Stimulated activated CD4-positive, alpha-beta T cell treated with anti-CD3 and anti-CD28 coated beads, Interleukin-15, amount 100 ng/mL, for 1 hour (primary cell): ENCODE measurements at places on chromosomes 12 and 14.
A peak's percentile ranks its signal among the peaks of the same experiment; 100 is the strongest.

DNA sequence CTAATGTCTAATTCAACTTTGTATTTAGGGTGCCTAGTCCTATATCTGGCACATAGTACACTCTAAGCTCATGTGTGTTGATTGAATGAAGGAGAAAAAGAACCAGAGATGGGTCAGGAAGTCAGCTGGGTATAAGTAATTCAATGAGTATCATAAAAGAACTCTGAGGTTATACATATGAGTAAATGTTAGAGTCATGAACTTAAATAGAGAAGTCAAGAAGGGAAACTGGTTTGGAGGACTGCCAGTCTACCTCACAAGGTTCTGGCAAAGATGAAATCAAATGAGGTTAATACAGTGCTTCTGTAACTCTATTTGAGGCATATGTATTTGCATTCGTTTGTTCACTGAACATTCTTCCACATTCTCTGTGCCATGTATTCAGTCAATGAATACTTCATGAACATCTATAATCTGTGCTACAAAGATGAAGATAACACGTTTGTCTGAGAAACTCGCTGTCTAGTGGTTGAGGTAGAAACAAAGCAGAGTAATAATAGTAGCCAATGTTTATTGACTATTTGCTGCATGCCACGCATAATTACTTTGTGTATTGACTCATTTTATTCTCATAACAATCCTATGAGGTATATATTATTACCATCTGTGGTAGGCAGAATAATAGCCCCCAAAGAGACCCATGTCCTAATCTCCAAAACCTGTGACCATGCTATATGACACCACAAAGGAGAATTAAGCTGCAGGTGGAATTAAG is 88.9 kb downstream of the PTGER2 start:
- DNase-seq = no peak

DNA sequence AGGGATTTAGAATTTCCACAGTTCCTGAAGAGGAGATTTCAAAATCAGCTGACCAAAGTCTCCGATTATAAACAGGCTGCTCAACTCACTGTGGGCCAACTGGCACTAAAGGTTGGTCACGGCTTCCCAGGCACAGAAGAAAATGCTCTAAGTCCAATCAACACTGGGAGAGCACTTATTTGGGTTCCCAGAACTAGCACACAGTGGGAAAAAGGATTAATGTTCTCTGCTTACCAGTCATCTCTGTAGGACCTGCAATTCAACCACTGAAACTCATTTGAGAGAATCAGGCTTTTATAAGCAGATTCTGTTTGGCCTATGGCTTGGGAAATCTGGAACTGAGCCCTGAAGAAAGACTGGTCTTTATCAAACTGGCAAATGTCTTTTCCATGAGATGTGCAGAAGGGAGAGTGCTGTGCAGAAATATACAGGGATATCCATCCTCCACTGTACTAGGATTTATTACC is 49.4 kb downstream of the ABCC9 start:
- DNase-seq = no peak

- DNase-seq = no peak
Measured at GRCh38 chr12:100826323-100826722, 31.7 kb downstream of the ANO4 start.

DNA sequence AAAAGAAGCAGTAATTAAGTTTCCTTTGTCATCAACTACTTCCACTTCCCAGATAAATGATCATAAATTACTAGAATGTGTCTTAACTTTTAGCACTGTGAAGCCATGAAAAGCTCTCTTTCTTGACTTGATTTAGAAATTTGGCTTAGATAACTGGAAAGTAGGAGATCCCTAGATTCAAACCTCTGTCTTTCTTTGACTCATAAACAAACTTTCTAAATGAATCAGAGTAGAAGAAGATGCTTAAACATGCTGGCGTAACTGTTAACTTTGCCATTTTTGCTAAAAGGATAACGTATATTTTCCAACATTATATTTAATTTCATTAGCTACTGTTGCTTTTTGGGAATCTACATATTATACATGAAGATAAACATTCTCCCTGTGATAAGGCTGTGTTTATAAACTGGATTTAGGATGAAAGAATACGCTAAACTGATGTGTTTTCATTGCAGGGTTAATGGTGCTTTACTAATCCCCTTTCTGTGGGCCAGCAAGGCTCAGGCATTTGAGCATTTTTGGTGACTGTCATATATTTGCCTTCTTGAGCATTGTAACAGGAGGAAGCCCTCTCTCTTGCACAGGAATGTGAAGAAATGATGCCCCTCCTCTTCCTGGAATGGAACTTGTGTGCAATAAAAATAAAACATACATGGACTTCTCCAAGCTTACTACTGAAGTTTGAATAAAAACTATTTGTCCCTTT is 301.4 kb downstream of the BMP4 start:
- DNase-seq = no peak

DNA sequence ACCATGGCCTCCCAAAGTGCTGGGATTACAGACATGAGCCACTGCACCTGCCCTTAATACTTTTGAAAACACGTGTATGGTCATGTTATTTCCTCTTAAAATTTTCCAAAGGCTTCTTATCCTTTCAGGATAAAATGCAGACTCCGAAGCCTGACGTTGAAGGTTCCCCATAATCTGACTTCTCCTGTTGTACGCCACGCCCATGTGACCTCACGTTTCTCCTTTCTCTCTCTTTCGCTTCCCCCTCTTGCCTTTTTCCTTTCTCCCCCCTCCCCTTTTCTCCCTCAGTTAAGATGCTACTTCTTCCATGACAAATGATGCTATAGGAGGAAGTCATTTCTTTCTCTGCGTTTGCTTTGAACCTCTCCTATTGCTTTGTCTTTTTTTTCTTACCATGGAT is 266.0 kb downstream of the FBXL14 start:
- no peak for DNase-seq

DNA sequence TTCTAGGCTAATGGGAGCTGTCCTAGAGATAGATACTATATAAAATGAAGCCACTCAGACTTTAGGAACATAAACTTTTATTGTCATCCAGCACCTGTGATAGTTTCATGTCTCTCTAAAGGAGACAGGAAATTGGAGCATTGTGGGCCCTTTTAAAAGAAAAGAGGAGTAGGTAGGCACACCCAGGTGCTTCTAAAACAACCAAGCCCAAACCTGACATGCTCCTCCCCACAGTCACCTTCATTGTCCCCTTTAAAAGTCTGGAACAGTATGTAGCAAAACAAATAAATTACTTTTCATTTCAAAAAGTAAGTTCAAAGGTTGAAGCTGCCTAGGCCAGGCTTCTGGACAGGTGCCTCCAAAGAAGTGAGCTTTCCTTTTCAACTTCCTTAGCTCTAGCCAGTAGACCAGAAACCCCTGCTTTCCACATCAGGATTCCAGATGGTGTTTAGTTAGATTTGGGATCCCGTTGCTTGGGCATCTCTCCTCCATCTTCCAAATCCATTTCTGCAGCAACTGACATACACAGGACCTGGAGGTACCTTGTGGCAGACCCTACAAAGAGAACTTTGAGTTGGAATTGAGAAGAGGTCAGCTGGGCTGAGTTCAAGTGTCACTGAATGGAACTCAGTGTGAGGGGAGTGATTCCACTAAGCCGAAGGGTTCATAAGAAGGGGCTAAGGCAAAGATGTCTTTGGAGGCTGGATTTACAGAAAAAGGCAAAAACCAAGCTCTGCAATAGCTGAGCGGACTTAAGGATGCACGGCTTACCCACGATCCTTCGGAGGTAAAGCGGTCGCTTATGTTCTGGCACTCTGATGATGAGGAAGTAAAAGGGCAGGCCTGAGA is 6.9 kb downstream of the OXA1L start:
- no peak for DNase-seq

DNA sequence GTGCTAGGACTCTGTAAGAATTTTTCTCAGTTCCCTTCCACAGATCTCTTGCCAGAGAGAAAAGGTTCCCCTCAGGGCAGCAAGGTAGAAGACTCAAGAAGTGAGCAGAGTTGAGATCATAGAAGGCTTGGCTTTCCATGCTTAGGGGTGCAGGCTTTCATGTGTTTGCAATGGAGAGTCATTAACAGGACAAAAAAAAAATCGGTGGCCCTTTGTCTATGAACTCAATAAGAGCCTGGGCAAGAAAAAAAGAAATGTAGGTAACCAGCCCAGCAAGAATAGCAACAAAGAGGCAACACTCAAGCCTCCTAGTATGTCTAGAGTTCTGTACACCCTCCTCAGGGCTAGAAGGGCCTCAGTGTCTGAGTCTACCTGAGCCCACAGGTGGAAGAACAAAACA is 23.4 kb upstream of the LRP6 start:
- no peak for DNase-seq

DNA sequence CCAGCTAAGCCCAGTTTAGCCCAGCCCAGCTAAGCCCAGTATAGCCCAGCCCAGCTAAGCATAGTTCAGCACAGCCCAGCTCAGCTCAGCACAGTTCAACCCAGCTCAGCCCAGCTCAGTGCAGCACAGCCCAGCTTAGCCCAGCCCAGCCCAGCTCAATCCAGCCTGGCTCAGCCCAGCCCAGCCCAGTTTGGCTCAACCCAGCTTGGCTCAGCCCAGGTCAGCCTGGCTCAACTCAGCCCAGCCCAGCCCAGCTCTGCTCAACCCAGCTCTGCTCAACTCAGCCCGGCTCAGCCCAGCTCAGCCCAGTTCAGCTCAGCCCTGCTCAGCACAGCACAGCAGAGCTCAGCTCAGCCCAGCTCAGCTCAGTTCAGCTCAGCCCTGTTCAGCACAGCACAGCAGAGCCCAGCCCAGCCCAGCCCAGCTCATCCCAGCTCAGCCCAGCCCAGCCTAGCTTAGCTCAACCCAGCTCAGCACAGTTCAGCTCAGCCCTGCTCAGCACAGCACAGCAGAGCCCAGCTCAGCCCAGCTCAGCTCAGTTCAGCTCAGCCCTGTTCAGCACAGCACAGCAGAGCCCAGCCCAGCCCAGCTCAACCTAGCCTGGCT is 330.9 kb downstream of the TMEM121 start:
- no peak for DNase-seq

DNA sequence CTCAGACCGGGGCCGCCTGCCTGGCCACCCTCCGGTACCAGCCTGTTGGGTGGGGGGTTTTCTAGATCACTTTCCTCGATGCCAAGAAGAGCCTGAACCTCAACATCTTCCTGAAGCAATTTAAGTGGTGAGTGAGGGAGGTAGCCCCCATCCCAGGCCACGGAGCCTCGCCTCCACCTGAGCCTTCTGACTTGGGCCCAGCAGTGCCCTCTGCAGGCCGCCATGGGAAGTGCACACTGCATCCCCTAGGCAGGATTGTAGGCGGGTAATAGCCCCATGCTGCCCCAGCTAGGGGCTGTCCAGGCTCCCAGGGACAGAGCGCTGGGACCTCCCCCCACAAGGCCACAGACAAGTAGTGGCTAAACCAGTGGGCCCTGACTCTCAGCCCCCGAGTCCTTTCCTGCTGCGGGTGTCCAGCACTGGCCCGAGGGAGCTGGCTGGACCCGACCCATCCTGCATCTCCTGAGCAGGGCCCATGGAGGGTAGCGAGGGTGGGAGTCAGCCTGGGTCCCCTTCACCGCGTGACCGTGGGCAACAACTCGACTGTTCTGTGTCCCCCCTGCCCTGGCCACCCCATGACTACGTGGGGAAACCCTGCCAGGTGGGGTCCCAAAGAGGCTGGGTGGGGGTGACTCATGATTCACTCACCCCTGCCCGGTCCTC is 15.3 kb upstream of the ADSS1 start:
- DNase-seq = peak; percentile 65

- DNase-seq = no peak
Measured at GRCh38 chr14:53140585-53140984, 12.5 kb downstream of the DDHD1 start.
